Kidney tubule cell (primary cell): ENCODE measurements at places on chromosomes 3 and 15.

DNA sequence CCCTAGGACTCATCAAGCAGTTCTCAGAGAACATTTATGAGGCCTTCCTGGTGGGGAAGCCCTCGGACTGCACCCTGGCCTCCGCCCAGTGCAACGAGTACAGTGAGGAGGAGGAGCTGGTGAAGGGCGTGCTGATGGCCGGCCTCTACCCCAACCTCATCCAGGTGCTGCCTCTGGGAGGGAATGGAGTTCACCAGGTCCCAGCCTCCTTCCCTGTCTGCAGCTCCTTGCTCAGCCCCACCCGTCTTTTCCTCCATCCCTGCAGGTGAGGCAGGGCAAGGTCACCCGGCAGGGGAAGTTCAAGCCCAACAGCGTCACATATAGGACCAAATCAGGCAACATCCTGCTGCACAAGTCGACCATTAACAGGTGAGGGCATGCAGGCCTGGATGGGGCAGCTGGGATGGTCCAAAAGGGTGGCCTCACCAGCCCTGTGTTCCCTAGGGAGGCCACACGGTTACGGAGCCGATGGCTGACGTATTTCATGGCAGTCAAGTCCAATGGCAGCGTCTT lies 46.3 kb downstream of the DHX30 start:
- DNase-seq, result no peak

DNA sequence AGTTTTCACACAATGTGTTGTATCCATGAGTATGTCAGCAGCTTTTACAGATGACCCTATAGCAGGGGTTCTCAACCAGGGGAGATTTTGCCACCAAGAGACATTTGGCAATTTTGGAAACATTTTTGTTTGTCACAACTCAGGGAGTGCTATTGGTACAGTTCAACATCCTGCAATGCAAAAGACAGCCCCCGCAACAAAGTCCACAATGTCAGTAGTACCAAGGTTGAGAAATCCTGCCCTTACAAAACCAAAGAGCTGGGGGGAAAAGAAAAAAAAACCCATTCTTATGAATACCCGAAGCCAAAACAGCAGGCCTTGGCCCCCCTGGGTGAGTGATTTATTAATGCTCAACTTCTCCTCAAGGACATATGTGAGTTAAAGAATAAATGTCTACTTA lies 99.1 kb downstream of the LARS2 start:
- DNase-seq, result no peak

- no peak for DNase-seq
These were observed 42.8 kb upstream of the FEZF2 start for GRCh38 chr3:62416144-62416543.

DNA sequence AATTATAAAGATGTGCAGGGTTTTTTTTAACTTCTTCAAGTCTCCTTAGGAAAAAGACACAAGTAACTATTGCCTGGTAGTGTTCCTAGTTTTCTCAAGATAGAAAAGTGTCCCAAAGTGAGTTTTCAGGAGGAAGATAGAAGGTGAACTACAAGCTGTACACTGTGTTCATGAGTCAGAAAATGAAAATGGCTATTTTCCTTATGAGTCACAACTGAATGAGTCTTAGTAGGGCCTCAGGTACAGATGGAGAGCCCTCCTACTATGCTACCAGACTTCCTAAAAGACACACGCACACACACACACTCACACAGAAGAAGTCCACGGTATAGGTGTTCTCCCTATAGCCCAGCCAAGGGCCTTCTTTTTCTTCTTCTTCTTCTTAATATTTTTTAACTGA lies 3.1 kb downstream of the MYO1E start:
- DNase-seq, result peak; percentile 61

DNA sequence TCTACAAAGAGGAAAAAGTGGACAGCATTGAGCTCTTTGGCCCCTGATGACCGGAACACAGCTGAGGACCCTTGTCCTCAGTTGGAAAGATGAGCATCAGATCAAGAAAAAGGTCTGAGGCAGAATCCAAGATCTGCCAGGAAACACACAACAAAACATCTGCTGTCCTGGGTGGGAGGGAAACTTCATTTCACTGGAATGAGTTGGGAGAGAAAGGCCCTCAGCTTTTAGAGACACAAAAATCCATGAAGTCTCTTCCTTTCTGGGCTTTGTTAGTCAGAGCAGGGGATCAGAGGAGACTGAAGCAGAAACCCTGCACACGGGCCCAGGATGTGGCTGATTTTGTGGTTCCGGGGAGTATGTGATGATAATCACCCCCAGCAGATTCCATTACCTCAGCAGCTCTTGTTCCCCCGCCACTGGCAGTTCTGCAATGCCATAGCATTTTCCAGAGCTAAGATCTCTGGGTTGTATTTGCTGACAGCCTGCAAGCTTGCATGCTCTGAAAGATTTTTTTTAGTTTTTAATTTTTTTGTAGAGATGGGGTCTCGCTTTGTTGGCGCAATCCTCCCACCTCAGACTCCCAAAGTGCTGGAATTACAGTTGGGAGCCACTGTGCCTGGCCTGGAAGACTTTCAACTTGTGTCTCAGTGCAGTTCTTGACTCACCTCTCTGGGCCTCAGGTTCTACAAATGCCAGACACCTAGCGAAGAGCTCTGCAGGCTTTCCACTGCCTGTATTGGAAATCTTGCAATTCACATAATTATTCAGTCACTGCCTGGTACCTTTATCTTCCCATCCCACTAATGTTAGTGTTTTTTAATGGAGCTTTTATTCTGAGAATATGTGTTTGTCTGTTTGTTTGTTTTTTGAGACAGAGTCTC lies 5.8 kb upstream of the TATDN2 start:
- DNase-seq, result peak; percentile 75

DNA sequence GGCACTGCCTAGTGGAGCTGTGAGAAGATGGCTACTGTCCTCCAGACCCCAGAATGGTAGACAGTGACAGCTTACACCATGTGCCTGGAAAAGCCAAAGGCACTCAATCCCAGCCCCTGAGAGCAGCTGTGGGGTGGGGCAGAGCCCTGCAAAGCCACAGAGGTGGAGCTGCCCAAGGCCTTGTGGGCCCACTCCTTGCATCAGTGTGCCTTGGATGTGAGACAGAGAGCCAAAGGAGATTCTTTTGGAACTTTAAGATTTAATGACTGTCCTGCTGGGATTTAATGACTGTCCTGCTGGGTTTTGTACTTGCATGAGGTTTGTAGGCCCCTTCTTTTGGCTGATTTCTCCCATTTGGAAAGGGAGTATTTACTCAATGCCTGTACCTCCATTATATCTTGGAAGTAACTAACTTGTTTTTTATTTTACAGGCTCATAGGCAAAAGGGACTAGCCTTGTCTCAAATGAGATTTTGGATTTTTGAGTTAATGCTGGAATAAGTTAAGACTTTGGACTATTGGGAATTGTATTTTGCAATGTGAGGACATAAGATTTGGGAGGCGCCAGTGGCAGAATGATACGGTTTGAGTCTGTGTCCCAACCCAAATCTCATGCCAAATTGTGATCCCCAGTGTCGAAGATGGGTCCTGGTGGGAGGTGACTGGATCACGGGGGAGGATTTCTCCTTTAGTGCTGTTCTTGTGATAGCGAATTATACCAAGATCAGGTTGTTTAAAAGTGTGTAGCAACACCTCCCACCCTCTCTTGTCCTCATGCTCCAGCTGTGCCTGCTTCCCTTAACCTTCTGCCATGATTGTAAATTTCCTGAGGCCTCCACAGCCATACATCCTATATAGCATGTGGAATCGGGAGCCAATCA lies 80.4 kb downstream of the MYO5A start:
- DNase-seq, result no peak

DNA sequence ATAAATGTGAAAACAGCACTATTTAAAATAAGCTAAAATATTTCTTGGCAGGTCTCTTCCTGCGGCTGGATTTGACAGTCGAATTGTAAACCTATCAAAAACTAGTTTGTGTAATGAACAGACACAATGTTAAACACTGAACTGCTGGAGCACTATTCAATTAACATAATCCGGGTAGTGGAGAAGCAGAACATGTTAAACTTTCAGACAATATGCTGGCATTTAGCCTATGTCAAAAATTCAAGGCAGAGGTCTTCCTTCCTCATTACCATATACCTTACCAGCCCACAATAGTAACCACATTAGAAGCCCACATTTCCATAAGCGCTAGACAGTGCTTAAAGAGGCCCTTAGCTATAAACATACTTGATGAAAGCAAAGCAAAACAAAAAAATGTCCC lies 1042.9 kb downstream of the ROBO1 start:
- no peak for DNase-seq

DNA sequence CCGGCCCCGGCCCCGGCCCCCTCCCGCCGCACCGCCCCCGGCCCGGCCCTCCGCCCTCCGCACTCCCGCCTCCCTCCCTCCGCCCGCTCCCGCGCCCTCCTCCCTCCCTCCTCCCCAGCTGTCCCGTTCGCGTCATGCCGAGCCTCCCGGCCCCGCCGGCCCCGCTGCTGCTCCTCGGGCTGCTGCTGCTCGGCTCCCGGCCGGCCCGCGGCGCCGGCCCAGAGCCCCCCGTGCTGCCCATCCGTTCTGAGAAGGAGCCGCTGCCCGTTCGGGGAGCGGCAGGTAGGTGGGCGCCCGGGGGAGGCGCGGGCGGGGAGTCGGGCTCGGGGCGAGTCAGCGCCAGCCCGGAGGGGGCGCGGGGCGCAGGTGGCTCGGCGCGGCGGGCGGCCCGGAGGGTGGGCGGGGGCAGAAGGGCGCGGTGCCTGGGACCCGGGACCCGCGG lies 352 bp downstream of the CHRD start:
- DNase-seq, result peak; percentile 19

- peak; percentile 19 for DNase-seq
These were observed 177.2 kb downstream of the ITPR1 start for GRCh38 chr3:4670352-4670751.

DNA sequence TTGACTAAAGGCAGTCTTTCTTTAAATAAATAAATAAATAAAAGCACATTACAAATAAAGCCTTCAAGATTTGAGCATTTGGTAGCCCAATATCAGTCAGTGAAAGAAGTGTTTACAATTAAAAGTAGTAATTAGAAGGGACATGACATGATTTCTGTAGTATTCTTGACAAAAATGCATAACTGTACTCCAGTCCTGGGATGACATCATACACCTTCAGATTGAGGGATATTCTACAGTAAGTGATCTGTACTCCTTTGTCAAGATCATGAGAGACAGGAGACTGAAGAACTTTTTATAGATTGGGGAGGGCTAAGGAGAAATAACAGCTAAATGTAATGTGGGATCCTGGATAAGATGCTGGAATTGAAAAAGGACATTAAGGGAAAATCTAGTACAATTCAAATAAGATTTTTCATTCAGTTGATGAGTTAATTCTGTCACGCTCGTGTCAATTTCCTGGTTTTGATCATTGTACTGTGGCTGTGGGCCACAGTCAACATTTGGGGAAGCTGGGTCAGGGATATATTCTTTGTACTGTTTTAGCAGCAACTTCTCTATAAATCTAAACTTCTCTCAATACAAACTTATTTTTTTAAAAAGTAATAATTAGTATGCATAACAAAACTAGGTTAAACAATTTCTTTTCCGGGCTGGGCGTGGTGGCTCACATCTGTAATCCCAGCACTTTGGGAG lies 314.8 kb downstream of the PTPRG start:
- DNase-seq, result no peak

- DNase-seq, result no peak
These were observed 175.0 kb downstream of the UBE2E2 start for GRCh38 chr3:23377928-23378672.

DNA sequence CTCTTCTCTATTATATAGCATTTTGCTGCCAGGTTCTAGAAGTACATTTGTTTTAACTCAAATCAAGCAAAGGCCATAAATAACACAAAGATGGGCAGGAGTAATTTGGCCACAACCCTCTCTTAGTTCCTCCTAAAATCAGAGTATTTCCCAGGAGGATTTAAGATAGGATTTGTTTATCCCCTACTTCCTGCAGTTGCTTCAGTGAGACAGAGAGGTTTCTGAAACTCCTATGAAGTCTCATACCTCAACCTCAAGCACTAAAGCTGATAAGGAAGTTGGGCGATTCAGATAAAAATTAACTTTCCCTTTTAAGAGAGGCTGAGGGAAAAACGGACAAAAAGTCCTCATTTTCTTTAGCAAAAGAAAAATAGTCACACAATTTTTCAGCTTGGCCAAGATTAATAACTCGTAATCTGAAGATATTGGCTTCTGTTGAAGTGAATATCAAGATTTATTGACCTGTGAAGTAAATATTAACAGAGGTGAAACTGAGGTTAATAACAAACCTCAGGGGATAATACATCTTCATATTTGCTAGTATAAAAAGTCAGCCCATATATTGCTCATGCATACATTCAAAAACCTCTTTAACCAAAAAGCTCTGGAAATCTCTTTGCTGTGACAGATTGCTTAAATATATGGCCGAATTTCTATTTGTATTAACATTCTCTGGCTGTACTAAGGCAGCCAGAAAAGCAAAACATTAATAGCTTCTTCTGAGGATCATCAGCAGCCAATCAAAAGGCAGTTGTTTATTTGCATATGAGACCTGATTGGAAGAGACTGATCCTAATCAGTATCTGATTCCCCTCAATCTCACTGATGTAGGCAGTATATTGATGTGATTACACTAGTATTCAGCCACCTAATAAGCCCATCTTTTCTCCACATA lies 90.6 kb upstream of the GADL1 start:
- DNase-seq, result peak; percentile 58

DNA sequence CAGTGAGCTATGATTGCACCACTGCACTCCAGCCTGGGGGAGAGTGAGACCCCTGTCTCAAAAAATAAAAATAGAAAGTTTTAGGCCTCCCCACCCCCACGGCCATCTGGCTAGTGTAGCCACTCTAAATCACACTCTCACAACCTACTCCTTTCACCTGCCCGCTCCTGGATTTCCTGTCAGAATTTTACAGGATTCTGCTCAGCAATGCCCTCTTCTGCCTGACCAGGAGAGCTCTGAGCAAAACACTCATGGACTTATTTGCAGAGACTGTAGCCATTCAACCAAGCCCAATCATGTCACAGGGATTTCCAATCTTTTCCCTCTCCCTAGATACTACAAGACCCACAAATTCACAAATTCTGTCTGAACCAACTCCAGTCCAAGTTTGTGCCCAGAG lies 242.6 kb upstream of the TPRG1 start:
- peak; percentile 36 for DNase-seq

- peak; percentile 32 for DNase-seq
These were observed 367.0 kb upstream of the UBE2E2 start for GRCh38 chr3:22836131-22836530.

- peak; percentile 46 for DNase-seq
These were observed 632 bp upstream of the COPS2 start for GRCh38 chr15:49155834-49156627.
